SK-MEL-5 (cell line): ENCODE measurements at places on chromosomes 12 and 14.

GRCh38 chr14:20782280-20782890 lies 1.3 kb downstream of the RNASE6 start:
- peak; percentile 4 for DNase-seq

DNA sequence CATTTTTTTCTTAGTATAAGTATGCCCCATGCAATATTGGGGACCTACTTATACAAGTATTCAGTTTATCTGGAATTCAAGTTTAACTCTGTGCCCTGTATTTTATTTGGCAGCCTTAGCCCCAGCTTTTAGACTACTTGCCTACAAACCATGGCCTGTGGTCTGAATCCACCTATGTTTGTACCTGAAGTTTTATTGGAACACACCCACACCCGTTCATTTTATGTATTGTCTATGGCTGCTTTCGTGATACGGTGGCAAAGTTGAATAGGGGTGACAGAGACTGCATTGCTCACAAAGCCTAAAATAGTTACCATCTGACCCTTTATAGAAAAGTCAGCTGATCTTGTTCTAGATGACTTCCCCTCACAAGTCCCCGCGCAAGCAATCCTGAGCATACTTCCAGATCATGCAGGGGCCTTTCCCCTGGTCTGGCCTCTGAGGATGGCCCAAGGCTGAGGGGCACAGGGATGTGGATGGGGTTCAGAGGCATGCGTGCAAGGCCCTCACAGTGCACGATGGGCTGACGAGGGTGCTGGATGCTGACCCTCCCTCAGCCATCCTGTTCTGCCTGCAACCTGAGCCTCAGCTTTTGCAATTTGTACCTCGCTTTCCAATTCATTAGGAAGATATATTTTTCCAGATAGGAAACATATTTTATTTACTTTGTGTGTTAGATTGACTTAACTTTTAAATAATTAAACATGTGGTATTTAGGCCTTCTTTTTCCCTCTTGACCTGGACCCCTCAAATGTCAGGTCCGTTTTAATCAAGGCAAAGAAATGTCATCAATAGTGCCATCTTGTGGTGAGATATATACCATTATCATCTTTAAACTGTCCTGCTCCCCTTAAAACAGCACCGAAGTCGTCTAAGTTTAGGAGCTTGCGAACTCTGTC lies 527.3 kb upstream of the CCDC196 start:
- peak; percentile 66 for DNase-seq

- peak; percentile 79 for DNase-seq
These were observed 169.6 kb downstream of the C12orf42 start for GRCh38 chr12:103326190-103326589.

DNA sequence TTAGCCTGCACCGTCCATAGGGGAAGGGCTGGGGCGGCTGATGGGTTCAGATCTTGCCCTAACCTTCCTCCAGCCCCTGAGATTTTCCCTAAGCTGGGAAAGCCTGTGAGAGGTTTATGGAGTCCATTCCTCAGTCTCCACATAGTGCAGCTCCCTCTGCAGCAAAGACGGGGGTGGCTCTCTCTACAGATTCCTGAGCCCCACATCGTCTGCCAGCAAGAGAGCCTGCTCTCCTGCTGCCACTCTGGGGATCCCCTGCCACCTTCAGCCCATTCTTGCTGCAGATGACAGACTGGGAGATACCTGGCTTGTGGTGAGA lies 3.1 kb downstream of the SMIM41 start:
- no peak for DNase-seq

DNA sequence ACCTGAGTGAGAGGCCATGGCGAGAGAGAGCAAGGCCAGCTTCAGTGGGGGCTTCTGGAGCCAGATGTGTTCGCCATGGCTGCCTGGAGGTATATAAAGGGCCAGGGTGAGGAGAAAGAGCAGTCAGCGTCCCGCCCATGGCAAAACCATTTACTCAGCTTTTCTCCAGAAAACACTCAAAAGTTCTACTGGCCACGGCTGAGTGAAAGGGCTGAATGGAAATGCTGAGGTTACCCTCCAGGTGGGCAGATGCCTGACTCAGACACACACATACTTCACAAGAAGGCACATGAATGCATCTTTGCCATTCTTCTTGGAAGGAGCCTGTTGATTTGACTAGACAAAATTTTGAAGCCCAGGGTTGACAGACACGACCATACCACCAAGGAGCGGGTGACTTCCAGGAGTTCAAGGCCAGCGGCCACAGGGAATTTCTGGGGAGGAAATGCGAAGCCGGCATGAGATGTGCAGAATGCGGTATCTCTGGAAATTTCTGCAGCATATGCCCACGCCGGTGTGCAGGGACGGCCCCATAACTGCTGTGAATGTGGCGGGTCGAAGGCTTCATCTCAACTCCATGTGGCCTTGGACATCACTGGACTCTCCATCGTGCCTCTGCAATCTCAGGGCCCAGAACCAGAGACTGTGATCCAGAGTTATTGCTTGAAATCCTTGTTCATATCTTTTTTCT lies at the start of gene IL31:
Gene IL31, minus strand, starts transcription at position 67 of the 691 bp plus-strand sequence. Its CDS starts 49 bp downstream, at position 18.
- DNase-seq: no peak

- no peak for DNase-seq
These were observed 955.5 kb downstream of the TMTC2 start for GRCh38 chr12:83642205-83642604.

GRCh38 chr14:103699901-103700752 lies 15.1 kb downstream of the XRCC3 start:
- DNase-seq: no peak

GRCh38 chr14:63030113-63030512 lies 15.1 kb downstream of the KCNH5 start:
- DNase-seq: no peak

DNA sequence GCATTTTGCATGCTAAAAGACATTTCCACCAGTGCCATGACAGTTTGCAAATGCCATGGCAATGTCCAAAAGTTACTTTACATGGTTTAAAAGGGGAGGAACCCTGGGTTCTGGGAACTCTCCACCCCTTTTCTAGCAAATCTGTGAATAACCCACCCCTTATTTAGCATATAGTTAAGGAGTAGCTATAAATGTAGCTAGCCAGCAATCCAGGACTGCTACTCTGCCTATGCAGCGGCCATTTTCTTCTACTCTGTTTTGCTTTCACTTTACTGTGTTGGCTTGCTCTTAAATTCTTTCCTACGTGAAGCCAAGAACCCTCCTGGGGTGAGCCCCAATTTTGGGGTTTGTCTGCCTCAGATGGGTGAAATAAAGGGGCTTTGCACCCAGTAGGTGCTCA lies 141.0 kb downstream of the PTPN11 start:
- DNase-seq: no peak

- DNase-seq: no peak
These were observed 620 bp upstream of the NID2 start for GRCh38 chr14:52069307-52070050.

GRCh38 chr14:96229315-96229714 lies 24.7 kb downstream of the BDKRB2 start:
- DNase-seq: no peak

GRCh38 chr14:85172290-85172689 lies 357.7 kb upstream of the FLRT2 start:
- DNase-seq: no peak

DNA sequence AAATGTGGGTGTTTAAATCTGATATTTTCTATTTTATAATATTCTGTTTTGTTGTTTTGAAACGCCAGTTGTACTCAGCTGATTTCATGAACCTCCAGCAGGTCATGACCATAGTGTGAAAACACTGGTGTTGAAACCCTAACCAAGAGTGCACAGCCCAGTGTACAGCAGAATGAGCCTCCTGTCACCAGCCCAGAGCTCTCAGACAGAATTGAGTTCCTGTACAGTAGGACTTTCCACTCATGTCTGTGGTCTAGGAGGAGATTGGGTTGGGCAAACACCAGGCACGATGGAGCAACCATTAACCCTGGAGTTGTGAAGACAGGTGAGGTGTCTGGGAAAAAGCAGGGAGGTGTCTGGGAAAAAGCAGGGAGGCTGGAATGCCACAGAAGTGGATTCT lies 908.8 kb downstream of the VRK1 start:
- no peak for DNase-seq

DNA sequence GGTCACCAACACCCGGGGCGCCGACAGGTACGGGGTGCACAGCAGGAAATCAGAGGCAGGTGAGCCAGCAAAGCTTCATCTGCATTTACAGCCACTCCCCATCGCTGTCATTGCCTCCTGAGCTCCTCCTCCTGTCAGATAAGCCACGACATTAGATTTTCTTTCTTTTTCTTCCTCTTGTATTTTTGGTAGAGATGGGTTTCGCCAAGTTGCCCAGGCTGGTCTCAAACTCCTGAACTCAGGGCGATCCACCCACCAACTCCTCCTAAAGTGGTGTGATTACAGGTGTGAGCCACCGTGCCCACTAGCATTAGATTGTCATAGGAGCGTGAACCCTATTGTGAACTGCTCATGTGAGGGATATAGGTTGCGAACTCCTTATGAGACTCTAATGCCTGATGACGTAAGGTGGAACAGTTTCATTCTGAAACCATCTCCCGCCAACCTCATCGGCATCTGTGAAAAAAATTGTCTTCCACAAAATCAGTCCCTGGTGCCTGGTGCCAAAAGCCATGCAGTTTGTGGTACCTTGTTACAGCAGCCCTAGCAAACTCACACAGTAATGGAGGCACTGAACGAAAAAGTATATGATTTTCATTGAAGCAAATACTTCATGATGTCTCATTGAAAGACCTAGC lies 1.5 kb downstream of the STYK1 start:
- no peak for DNase-seq

DNA sequence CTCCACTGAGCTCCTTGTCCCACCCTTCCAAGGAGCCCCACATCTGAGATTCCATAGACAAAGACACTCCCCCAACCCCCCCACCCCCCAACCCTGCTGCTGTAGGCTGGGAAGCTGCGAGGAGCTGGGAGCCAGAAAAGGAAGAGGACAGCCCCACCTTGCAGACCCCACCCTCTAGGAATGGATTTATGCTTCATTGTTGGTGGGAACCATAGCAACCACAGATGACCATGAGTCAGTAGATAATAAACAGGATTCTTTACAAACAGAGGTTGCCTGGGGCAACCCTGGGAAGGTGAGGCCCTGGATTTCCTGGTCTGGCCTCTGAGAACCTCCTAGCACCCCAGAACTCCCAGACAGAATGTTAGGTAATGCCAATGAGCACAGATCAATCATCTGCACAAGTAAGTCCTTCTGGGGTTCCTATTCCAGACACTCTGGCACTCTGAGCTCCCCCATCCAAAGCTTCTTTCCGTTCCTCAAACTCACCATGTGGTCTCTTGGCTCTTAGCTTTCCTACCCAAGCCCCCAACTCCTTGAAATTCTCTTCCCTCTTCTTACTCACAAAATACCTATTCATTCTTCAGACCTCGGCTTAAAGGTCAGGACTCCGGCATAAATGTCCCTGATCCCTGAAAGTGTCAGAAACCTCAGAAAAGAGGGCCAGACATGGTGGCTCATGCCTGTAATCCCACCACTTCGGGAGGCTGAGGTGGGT lies 15.2 kb upstream of the PLEKHG6 start:
- DNase-seq: peak; percentile 66

- no peak for DNase-seq
These were observed 53.2 kb upstream of the VASH1 start for GRCh38 chr14:76708028-76708427.

GRCh38 chr12:96234591-96235483 lies 40.7 kb downstream of the ELK3 start:
- no peak for DNase-seq

- DNase-seq: no peak
These were observed 55.4 kb downstream of the SLCO1B3 start for GRCh38 chr12:20865873-20866272.

GRCh38 chr14:99451234-99451633 lies 29.4 kb downstream of the SETD3 start:
- DNase-seq: no peak

DNA sequence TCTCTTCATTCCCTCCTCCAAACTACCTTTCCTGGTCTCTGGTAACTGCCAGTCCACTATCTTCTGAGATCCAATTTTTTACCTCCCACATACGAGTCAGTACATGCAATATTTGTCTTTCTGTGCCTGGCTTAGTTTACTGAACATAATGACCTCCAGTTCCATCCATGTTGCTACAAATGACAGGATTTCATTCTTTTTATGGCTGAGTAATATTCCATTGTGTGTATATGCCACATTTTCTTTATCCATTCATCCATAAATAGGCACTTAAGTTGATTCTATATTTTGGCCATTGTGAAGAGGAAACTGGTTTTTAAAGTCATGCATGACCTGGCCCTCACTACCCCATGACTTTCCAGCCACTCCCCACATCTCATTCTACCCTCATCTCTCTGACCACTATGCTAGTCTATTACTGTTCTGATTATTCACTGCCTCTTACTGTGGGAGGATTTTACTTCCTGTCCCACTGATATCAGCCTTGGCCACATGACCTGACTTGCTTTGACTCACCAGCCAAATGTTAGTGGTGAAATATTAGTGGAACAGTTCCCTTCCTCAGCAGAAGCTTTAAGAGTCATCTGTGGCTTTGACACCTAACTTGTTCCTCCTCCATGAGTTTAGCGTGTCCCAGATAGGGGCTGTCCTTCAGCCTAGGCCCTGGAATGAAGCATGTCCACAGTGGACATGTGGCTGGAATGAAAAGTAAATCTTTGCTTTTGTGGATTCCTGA lies 52.2 kb downstream of the GOLGA5 start:
- peak; percentile 58 for DNase-seq

DNA sequence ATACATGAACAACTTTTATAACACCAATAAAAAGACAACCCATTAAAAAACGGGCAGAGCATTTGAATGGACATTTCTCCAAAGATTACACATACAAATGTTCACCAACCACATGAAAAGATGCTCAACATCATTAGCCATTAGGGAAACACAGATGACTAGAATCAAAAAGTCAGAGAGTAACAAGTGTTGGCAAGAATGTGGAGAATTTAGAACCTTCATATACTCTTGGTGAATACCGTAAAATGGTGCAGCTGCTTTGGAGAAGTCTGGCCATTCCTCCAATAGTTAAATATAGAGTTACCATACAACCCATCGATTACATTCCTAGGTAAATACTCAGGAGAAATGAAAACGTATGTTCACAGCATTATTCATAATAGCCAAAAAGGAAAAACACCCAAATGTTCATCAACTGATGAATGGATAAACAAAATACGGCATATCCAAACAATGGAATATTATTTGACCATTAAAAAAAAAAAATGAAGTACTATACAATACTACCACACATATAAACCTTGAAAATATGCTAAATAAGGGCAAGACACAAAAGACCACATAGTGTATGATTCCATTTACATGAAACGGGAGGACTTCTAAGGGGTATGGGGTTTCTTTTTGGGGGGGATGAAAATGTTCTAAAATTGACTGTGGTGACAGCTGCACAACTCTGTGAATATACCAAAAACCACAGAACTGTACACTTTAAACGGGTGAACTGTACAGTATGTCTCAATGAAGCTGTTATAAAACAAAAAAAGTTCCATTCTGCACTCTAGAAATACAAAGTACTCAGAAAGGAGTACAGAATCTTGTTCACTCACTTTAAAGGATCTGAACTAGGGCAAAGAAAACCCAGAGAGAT lies 3.2 kb downstream of the CORO1C start:
- DNase-seq: no peak
